Vagina (tissue), 2 donors: ENCODE measurements at places on chromosomes 13 and 19. TPM values are rescaled to one million over a fixed set of nuclear protein-coding genes. Genes with fewer than 3 reads are reported as not detected.

DNA sequence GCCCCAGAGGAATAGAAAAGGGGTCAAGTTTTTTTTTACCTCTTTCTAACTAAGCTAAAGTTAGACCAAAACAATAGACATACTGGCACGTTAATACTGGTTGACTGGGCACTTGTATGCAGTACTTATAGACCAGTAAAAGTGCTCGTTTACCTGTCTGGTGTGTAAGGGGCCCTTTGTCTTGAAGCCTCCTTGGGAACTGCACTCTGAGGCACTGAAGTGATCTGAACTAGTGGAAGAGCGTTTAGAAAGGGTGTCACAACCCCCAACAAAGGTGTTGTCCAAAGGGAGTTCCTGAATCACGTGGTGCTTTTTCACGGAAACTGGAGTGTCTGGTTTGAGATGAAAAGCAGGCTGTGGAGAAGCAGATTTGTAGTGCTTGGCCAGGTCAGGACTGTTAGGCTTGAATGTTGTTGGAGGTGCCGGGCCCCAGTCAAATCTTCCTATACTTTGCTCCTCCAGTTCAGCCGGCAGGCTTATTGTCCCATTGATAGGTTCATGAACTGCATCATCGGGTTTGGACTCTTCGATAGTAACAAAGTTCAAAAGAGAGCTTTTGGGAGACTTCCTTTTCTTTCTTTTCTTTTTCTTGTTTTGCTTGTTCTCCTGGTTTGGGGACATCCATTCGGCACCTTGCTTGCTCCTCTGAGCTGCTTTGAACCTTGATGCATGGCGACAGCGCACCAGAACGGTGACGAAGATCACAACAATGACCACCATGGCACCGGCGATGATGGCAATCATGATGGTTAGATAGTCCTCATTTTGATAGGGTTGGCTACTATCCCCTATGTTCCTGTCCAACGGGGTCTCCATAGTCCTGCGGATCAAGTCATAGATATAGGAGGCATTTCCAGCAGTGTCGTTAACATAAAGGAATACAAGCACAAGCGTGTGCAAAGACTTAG, 4.6 kb downstream of the PCDH9 start:
- DNase-seq: no peak
- H3K27ac ChIP-seq: no peak overlapping the region
- peaks cover 14% of the 10 kb centered on the region for H3K4me1 ChIP-seq
- H3K36me3 ChIP-seq: no peaks in the 10 kb centered on the region
- H3K27me3 ChIP-seq: no peaks in the 10 kb centered on the region
- no peak overlapping the region for H3K4me3 ChIP-seq

- no peaks in the 10 kb centered on the region for H3K27me3 ChIP-seq
- H3K36me3 ChIP-seq: no peaks in the 10 kb centered on the region
- DNase-seq: no peak
- H3K4me3 ChIP-seq: no peak overlapping the region
- H3K4me1 ChIP-seq: peaks cover 23% of the 10 kb centered on the region
Observed at GRCh38 chr13:99322297-99323103, 15.3 kb upstream of the GPR183 start.

CBY2 gene
- total RNA-seq: not detected

GRCh38 chr13:60720590-60720989, 323.6 kb downstream of the TDRD3 start:
- H3K27ac ChIP-seq: no peak overlapping the region
- H3K4me1 ChIP-seq: no peaks in the 10 kb centered on the region
- no peak overlapping the region for H3K4me3 ChIP-seq

PLPPR3 gene
- not detected for total RNA-seq

EXOC3L2 gene
- 6.1 TPM for total RNA-seq

ERFL gene
- total RNA-seq: 0.49 TPM

DNA sequence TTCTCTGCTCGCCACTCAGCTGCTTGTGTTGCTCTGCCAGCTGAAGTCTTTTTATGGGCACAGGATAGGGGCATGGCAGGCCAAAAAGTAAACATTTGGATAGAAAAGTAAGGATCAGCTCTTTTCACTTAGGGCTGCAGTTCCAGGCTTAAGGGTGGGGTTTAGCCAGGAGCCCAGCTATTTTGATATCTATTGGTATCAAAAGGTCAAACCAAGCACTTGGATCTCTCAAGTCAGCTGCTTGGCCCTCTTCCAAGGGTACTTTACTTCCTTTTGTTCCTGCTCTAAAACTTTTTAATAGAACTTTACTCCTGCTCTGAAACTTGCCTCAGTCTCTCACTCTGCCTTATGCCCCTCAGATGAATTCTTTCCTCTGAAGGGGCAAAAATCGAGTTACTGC, 55.7 kb upstream of the ABCC4 start:
- no peaks in the 10 kb centered on the region for H3K27me3 ChIP-seq
- no peak overlapping the region for H3K27ac ChIP-seq
- H3K4me1 ChIP-seq: no peaks in the 10 kb centered on the region
- DNase-seq: no peak

- no peaks in the 10 kb centered on the region for H3K27me3 ChIP-seq
- no peaks in the 10 kb centered on the region for H3K36me3 ChIP-seq
- H3K4me3 ChIP-seq: no peak overlapping the region
- H3K27ac ChIP-seq: no peak overlapping the region
- H3K4me1 ChIP-seq: peaks cover 31% of the 10 kb centered on the region
- DNase-seq: no peak
Observed at GRCh38 chr13:30140973-30141372, 166.4 kb downstream of the KATNAL1 start.

DNA sequence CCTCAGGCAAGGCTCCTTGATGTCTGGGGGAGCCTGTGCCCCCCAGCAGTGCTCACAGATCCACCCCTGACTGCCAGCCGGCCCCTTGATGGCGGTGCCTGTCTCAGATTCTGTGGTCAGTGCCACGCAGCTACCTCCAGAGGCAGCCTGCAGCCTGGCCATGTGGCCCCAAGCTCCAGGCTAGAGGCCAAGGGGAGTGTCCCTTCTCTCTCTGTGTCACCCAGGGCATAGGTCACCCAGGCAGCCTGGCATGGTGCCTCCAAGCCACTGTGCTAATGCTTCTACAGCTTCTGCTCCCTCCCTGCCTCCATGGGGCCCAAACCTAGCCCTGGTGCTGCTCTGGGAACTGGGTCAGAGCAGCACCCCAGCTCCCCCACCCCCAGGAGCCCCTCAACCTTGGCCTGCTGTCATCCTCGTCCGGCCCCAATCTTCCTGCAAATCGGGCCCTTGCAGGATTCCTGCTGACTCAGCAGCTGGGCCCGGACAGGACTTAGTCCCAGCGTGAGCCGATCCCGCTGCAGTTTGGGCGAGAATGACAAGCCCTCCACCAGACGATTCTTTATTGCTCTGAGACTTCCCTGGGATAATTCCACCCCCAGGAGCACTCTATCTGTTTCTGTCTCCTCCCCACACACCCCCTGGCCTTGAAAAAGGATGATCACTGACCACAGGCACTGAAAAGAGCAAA, 2.8 kb upstream of the ARL11 start:
- H3K4me3 ChIP-seq: no peak overlapping the region
- no peaks in the 10 kb centered on the region for H3K36me3 ChIP-seq
- H3K4me1 ChIP-seq: peaks cover 9% of the 10 kb centered on the region
- H3K27me3 ChIP-seq: no peaks in the 10 kb centered on the region
- no peak for DNase-seq

- no peaks in the 10 kb centered on the region for H3K27me3 ChIP-seq
- no peaks in the 10 kb centered on the region for H3K4me1 ChIP-seq
- H3K4me3 ChIP-seq: no peak overlapping the region
- no peak overlapping the region for H3K27ac ChIP-seq
Observed at GRCh38 chr19:37864501-37864900, 41.9 kb downstream of the WDR87 start.

ZNF613 gene
- 4.2 TPM for total RNA-seq

GRCh38 chr13:111314852-111315251, 5.6 kb upstream of the TEX29 start:
- H3K4me3 ChIP-seq: no peak overlapping the region
- no peak for DNase-seq
- H3K27me3 ChIP-seq: no peaks in the 10 kb centered on the region
- H3K27ac ChIP-seq: no peak overlapping the region
- H3K4me1 ChIP-seq: no peaks in the 10 kb centered on the region
- no peaks in the 10 kb centered on the region for H3K36me3 ChIP-seq

GRCh38 chr13:65011378-65011777, 2218.8 kb downstream of the PCDH9 start:
- no peak overlapping the region for H3K4me3 ChIP-seq
- no peaks in the 10 kb centered on the region for H3K36me3 ChIP-seq
- no peaks in the 10 kb centered on the region for H3K27me3 ChIP-seq
- H3K27ac ChIP-seq: no peak overlapping the region
- no peak for DNase-seq

- H3K4me1 ChIP-seq: no peaks in the 10 kb centered on the region
- H3K36me3 ChIP-seq: no peaks in the 10 kb centered on the region
- no peaks in the 10 kb centered on the region for H3K27me3 ChIP-seq
- no peak for DNase-seq
- H3K4me3 ChIP-seq: no peak overlapping the region
Observed at GRCh38 chr13:111541752-111542529, 221.5 kb downstream of the TEX29 start.

DNA sequence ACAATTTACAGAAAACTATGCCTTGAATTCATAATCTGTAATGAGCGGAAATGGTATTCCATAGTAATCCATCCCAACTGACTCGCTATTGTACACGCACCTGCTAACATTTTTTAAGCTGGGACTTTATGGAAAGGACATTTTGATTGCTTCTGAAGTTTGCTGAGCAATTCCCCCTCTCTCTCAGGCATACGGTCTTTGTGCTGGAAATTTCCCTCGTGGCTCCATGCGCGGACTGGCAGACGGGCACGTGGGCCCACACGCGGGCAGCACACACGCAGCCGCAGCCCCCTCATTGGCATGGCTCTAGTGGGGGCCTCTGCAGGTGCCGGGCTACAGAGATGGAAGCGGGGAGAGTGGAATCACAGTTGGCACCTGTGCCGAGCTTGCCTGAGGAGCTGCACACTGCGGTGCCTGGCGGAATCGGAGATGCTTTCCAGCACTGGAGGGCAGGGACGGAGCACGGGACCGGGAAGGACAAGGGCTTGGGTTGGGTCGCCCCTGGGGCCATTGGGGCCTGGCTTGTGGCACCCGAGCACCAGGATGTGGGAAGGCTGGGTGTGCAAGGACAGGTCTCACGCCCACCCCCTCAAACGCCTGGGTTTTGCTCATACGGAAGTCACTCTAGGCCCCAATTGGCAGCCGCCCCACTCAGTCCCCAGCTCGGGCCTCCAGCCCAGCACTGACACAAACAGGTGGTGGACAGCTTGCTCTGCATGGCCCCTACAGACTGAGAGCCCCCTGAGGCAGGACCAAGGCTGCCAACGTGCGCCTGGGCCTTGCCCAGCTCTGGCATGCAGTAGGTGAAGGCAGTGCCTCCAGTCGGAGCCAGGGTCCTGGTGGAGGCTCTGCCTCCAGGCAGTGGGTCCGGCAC, 30.2 kb upstream of the CCNE1 start:
- no peaks in the 10 kb centered on the region for H3K4me1 ChIP-seq
- no peaks in the 10 kb centered on the region for H3K36me3 ChIP-seq
- no peaks in the 10 kb centered on the region for H3K27me3 ChIP-seq

KLK3 gene
- not detected for total RNA-seq

DNA sequence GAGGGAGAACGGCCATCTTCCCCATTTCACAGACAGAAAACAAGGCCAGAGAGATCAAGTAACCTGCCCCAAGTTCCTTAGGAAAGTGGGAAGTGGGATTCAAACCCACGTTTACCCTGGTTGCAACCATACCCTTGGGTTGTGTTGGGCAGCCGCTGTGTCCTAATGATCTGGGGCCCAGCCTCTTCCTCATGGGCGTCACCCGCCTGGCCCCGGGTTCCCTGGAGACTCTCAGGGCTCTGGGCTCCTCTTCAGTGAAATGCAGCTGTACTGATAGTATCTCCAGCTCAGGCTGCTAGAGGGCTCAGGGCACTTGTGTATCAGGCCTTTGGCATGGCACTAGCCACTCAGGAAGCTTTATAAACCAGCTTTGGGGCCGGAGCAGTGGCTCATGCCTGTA, 9.8 kb downstream of the TMED1 start:
- H3K4me3 ChIP-seq: no peak overlapping the region
- H3K36me3 ChIP-seq: no peaks in the 10 kb centered on the region
- no peak for DNase-seq
- H3K27ac ChIP-seq: no peak overlapping the region
- no peaks in the 10 kb centered on the region for H3K27me3 ChIP-seq
- no peaks in the 10 kb centered on the region for H3K4me1 ChIP-seq

- peak; percentile 37 for DNase-seq
- no peak overlapping the region for H3K27ac ChIP-seq
- H3K27me3 ChIP-seq: no peaks in the 10 kb centered on the region
- no peak overlapping the region for H3K4me3 ChIP-seq
- no peaks in the 10 kb centered on the region for H3K36me3 ChIP-seq
- no peaks in the 10 kb centered on the region for H3K4me1 ChIP-seq
Observed at GRCh38 chr19:29450812-29451211, 75.0 kb upstream of the VSTM2B start.

- no peaks in the 10 kb centered on the region for H3K4me1 ChIP-seq
- no peak overlapping the region for H3K4me3 ChIP-seq
- no peak overlapping the region for H3K27ac ChIP-seq
- H3K27me3 ChIP-seq: no peaks in the 10 kb centered on the region
Observed at GRCh38 chr19:28427376-28428083, 785.4 kb downstream of the UQCRFS1 start.

MEGF8 gene
- 13.5 TPM for total RNA-seq

- no peak overlapping the region for H3K4me3 ChIP-seq
- no peak overlapping the region for H3K27ac ChIP-seq
- H3K36me3 ChIP-seq: no peaks in the 10 kb centered on the region
- peaks cover 11% of the 10 kb centered on the region for H3K4me1 ChIP-seq
- no peaks in the 10 kb centered on the region for H3K27me3 ChIP-seq
- DNase-seq: no peak
Observed at GRCh38 chr19:38031423-38031770, 124.4 kb downstream of the SIPA1L3 start.

DNA sequence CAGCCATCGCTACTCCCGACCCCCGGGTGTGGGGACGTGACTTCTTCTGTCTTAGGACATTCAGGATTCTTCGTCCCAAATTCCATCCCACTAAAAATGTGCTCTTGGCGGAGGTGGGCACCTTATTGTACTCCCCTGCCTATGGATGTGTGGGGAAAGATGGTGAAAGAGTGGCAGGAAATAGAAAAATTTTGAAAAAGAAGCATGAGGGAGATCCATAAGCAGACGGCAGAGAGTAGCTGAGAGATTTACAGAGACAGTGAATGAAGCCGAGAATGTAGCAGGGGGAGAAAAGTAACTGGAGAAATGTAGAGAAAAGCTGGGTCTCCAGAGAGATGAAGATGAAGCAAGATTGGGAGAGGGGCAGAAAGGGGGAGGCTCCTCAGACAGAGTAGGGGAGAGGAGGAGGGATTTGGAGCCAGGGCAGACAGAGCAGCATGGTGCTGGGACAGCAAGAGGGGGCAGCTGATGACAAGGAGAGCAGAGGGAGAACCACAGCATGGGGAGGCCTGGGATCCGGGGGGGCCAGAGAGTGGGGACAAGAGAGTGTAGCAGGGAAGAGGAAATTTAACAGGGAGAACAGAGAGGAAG, 843 bp downstream of the ZNF610 start:
- DNase-seq: no peak
- no peaks in the 10 kb centered on the region for H3K27me3 ChIP-seq
- H3K27ac ChIP-seq: peak overlapping the region; percentile 31
- H3K4me1 ChIP-seq: peaks cover 7% of the 10 kb centered on the region
- peak overlapping the region; percentile 68 for H3K4me3 ChIP-seq

GRCh38 chr19:7699417-7700401, 2.2 kb downstream of the FCER2 start:
- no peaks in the 10 kb centered on the region for H3K4me1 ChIP-seq
- no peak overlapping the region for H3K27ac ChIP-seq
- H3K36me3 ChIP-seq: no peaks in the 10 kb centered on the region
- no peak for DNase-seq

ARHGAP45 gene
- total RNA-seq: 36.8 TPM

SHFL gene
- 46.9 TPM for total RNA-seq

SHISA7 gene
- 0.25 TPM for total RNA-seq

- DNase-seq: no peak
- H3K4me3 ChIP-seq: no peak overlapping the region
- no peaks in the 10 kb centered on the region for H3K27me3 ChIP-seq
- H3K27ac ChIP-seq: no peak overlapping the region
- no peaks in the 10 kb centered on the region for H3K36me3 ChIP-seq
Observed at GRCh38 chr13:65553096-65553727, 1676.9 kb downstream of the PCDH9 start.
